ENCODE measurements at places on chromosomes 2 and 18.

DNA sequence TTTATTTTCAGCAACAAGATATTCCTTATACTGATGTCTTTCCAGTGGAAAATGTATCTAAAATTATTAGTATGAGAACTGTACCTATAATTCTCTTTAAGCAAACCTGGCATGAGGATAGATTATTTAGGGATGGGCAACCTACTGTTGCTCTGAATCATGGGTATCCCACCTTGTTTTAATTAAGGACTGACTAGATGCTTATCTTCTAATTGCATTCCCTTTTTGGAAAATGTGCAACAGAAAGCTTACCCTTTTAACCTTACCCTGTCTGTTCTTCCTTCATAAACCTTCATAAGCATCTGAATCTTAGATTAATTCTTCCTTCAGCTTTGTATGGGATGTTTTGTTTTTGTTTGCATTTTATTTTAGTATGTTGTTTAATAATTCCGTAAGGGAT is 110.3 kb downstream of the TAF4B start:
- no peak for DNase-seq

GRCh38 chr2:46656640-46657039 is 177.3 kb downstream of the TMEM247 start:
- DNase-seq = no peak

GRCh38 chr2:201149064-201149820 is 33.3 kb downstream of the CFLAR start:
- DNase-seq = no peak

- DNase-seq = no peak
Observed at GRCh38 chr2:28400921-28401320, 8.3 kb downstream of the FOSL2 start.

GRCh38 chr2:135151615-135152014 is 99.5 kb downstream of the RAB3GAP1 start:
- DNase-seq = no peak

- no peak for DNase-seq
Observed at GRCh38 chr2:133609664-133610063, 41.4 kb upstream of the NCKAP5 start.

DNA sequence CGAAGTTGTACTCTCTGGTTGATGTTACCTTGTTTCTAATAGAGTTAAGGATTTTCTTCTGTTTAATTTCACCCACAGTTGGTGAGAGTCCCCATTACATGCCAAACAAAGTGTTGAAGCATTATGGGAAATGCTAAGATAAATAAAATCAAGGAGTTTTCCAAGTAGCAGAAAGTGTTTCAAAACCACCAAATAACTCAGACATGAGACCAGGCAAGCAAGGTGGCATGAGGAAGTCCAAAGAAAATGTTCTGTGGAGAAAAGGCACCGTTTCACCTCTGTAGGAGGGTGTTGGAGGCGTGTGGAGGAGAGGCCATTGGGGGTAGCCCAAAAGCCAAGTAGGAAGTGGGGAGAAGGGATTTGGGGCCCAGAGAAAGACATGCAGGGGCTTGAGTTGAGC is 8.7 kb downstream of the CFAP221 start:
- no peak for DNase-seq

DNA sequence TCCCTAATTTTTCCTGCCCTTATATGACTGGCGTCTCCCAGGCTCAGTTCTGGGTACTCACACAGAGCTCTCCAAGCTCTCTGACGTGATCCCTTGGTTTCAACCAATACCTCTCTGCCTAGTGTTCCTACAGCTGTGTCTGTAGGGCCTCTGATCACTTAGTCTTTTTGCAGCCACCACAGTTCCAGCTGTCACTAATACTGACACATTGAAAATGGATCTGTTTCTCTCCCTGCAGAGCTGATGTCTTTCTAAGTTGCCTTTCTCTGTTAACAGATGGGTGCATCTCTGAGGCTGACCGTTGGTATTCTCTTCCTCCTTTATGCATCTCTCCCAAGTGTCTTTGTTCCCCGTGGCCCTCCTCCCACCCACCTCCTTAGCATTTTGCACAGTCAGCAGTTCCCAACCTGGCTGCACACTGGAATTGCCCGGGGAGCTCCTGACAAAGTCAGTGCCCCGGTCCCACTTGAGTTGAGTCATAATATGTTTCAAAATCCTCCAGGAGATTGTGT is 62.5 kb downstream of the CERS6 start:
- DNase-seq = no peak

- peak; percentile 7 for DNase-seq
Observed at GRCh38 chr18:59061914-59062642, 77.6 kb upstream of the SEC11C start.

- no peak for DNase-seq
Observed at GRCh38 chr2:170165129-170165528, 12.8 kb upstream of the MYO3B start.

- no peak for DNase-seq
Observed at GRCh38 chr18:73264562-73264921, 396.8 kb upstream of the NETO1 start.
